PC-9 (cell line): ENCODE measurements at places on chromosomes 16 and 17. TPM values are rescaled to one million over a fixed set of nuclear protein-coding genes. Genes with fewer than 3 reads are reported as not detected.

SERPINF2 gene
- total RNA-seq: 9.5 and 10.5 TPM in 2 replicates

DNA sequence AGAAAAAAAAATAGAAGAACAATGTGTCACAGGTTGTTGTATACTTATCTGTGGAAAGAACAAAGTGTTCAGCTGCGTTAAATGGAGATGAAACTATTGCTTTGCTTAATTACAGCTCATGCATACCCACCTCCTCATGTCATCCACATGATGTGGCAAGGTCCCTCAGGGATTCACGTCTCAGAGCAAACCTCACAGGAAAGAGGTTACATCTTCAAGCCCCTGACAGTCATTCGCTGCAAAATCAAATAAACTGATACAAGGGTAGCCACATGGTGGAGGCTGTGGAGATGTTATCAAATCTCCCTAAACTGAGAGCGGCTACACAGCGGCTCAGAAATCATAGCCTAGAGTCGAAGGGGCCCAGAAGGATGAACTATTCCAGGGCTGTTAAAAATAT lies 21.1 kb downstream of the GINS3 start:
- H3K27ac ChIP-seq: no peak overlapping the region
- no peaks in the 10 kb centered on the region for H3K36me3 ChIP-seq
- no peaks in the 10 kb centered on the region for H3K27me3 ChIP-seq
- H3K4me1 ChIP-seq: peaks cover 54% of the 10 kb centered on the region
- DNase-seq: no peak
- no peak overlapping the region for H3K4me3 ChIP-seq

GRCh38 chr16:66701026-66701425 lies 4.5 kb upstream of the CMTM4 start:
- H3K4me1 ChIP-seq: no peaks in the 10 kb centered on the region; the same call in 1 of the 2 replicates
- DNase-seq: no peak
- no peaks in the 10 kb centered on the region for H3K36me3 ChIP-seq
- no peak overlapping the region for H3K4me3 ChIP-seq
- no peak overlapping the region for H3K27ac ChIP-seq

CTNS gene
- 12.5 and 20.0 TPM in 2 replicates for total RNA-seq

- H3K36me3 ChIP-seq: no peaks in the 10 kb centered on the region
- no peak overlapping the region for H3K4me3 ChIP-seq
- peaks cover 11% of the 10 kb centered on the region for H3K4me1 ChIP-seq
- H3K27ac ChIP-seq: no peak overlapping the region
Observed at GRCh38 chr16:85328676-85329058, 216.4 kb upstream of the CIBAR2 start.

C17orf78 gene
- not detected in 2 replicates for total RNA-seq

NT5C gene
- total RNA-seq: 38.6 and 52.3 TPM in 2 replicates

DNA sequence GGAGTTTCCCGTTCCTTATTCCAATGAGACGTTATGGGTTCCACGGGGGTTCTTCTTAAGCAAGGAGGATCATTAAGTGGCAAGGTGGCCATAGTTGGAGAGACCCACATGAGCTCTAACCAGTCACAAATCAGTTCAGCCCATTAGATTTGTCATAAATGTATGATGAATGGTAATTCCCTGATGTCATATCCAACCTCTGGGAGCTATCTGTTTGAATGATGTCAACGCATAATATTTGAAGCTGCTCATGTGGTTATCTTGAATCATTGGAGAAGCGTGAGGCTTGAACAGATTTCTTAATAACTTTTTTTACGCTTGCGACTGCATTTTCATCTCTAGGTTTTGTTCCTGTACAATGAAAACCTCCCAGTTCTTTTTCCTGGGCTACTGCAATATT lies 270.4 kb upstream of the EEF2KMT start:
- no peaks in the 10 kb centered on the region for H3K36me3 ChIP-seq
- H3K4me3 ChIP-seq: no peak overlapping the region

DNA sequence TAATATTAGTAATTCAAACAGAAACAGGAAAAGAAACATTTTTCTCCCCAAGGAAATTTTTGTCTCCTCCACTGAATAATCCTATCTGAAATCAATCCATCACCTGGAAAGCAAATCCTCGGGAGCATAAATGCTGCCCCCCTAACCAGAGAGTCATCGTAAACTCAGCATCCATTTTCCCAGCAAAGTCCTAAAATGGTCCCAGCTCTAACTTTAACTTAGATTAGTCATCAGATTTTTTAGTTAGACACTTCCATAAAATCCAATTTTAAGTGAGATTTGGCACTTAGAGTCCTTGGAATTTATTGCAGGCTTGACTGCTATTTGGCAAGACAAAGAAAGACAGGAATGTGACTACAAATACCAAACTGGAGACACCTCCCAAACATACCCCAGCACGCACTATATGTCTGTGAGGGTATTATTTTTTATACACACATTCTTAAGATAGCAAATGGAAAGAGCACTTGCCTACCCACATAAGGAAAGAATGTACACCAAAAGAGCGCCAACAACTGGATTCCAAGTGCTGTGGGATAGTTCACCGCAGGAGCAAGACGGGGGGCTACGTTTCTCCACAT lies 15.4 kb downstream of the SCO1 start:
- DNase-seq: no peak
- H3K36me3 ChIP-seq: no peaks in the 10 kb centered on the region
- no peak overlapping the region for H3K27ac ChIP-seq
- H3K27me3 ChIP-seq: no peaks in the 10 kb centered on the region
- no peak overlapping the region for H3K4me3 ChIP-seq

- no peaks in the 10 kb centered on the region for H3K36me3 ChIP-seq
- H3K27ac ChIP-seq: no peak overlapping the region
- H3K27me3 ChIP-seq: peaks cover 9% of the 10 kb centered on the region; the same call in 1 of the 2 replicates
- DNase-seq: no peak
- no peak overlapping the region for H3K4me3 ChIP-seq
Observed at GRCh38 chr17:56761387-56761786, 72.3 kb downstream of the C17orf67 start.

GSE1 gene
- 60.0 and 83.5 TPM in 2 replicates for total RNA-seq

DNA sequence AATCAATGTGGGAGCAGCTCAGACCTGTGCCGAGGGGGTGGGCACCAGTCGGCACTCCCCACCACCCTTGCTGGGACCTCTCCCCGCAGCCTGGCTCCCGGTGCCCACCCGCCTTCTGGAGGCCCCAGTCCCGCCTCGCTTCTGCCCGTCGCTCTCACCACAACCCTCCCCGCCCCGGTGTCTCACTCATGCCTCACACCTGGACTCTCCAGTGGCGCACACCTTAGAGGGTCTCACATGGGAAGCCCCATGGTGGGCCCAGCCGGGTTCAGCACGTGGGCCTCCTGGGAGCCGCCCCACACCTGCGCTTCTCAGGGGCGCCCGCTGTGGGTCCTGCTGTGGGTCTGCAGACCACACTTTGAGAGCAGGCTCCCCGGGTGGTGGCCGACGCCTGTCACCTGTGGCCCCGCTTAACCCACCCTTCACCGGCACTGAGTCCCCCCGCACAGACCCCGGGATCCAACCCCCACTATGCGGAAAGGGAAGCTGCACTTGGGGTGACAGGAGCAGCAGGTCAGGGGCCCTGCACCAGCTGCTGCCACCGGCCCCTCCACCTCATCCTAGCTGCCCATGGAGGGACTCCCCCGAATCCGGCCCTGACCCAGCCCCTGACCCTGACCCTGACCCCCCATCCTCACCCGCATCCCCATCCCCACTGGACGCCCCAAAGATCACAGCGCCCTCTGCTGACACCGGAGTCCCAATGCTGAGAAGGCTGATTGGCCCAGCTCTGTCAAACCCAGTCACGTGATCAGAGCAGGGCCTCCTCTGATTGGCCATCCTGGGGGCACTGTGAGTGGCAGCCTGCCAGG lies 27.4 kb upstream of the SLC38A10 start:
- H3K4me1 ChIP-seq: peaks cover 5% of the 10 kb centered on the region
- no peaks in the 10 kb centered on the region for H3K27me3 ChIP-seq
- DNase-seq: no peak
- H3K36me3 ChIP-seq: no peaks in the 10 kb centered on the region

KIFC3 gene
- 52.5 and 65.5 TPM in 2 replicates for total RNA-seq

- peaks cover 74% of the 10 kb centered on the region for H3K27me3 ChIP-seq
- H3K27ac ChIP-seq: no peak overlapping the region
- H3K36me3 ChIP-seq: no peaks in the 10 kb centered on the region
- no peak overlapping the region for H3K4me3 ChIP-seq
- H3K4me1 ChIP-seq: no peaks in the 10 kb centered on the region
- DNase-seq: no peak
Observed at GRCh38 chr17:79587945-79588344, 22.9 kb downstream of the RBFOX3 start.

TEKT5 gene
- 1.5 TPM in 1 of 2 replicates, not detected in the other for total RNA-seq

ECI1 gene
- 131 and 216 TPM in 2 replicates for total RNA-seq

- H3K36me3 ChIP-seq: no peaks in the 10 kb centered on the region
- peaks cover 64% of the 10 kb centered on the region for H3K27me3 ChIP-seq
- no peak overlapping the region for H3K27ac ChIP-seq
Observed at GRCh38 chr17:51373489-51374152, 113.3 kb downstream of the UTP18 start.

- no peaks in the 10 kb centered on the region for H3K27me3 ChIP-seq
- DNase-seq: no peak
- H3K27ac ChIP-seq: no peak overlapping the region
- no peaks in the 10 kb centered on the region for H3K4me1 ChIP-seq
Observed at GRCh38 chr16:8632675-8633182, 11.2 kb downstream of the METTL22 start.

NKD1 gene
- 0.44 and 0.83 TPM in 2 replicates for total RNA-seq

DNA sequence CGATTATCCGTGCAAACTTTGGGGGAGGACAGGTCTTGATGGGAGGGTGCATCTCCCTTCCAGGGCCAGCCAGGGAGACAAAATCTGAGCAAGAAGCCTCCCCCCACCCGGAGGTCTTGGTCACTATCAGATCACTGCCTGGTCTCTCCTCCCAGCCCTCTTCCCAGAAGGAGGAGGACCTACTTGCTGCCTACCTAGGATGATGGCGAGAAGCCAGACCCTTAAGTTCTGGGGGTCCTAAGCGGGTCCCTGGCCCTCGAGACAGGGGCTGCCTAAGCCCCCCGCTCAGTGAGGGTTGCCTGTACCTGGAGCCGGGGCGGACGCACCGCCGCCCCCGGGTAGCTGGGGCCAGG lies 4.6 kb downstream of the TSPOAP1 start:
- H3K27me3 ChIP-seq: peaks cover 82% of the 10 kb centered on the region
- H3K27ac ChIP-seq: no peak overlapping the region
- H3K4me1 ChIP-seq: no peaks in the 10 kb centered on the region
- no peak overlapping the region for H3K4me3 ChIP-seq
- H3K36me3 ChIP-seq: no peaks in the 10 kb centered on the region

DNA sequence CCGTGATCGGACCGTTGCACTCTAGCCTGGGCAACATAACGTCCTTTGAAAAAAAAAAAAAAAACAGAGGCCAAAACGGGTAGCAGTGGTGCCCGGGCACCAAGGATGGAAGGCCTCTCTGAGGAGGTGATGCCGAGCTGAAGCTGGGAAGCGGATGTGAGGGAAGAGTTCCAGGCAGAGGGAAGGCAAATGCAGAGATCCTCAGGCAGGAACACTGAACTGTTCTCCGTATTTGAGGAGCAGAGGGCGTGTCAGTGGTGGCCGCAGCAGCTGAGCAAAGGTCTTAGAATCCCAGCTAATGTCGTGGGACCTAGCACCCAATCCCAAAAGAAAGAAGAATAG lies 656 bp upstream of the KCTD13 start:
- no peaks in the 10 kb centered on the region for H3K27me3 ChIP-seq
- no peak for DNase-seq
- peak overlapping the region; percentile 84 for H3K4me3 ChIP-seq
- peak overlapping the region; percentile 46 for H3K27ac ChIP-seq
- H3K36me3 ChIP-seq: 0 out of 2 replicates have a peak, but pooled peaks cover 4% of the 10 kb centered on the region

GRCh38 chr16:82183004-82183397 lies 13.0 kb upstream of the MPHOSPH6 start:
- no peak overlapping the region for H3K27ac ChIP-seq
- no peaks in the 10 kb centered on the region for H3K36me3 ChIP-seq
- H3K4me3 ChIP-seq: no peak overlapping the region
- DNase-seq: no peak

TERB1 gene
- 0.75 TPM in 1 of 2 replicates, not detected in the other for total RNA-seq

GRCh38 chr17:42937712-42938596 lies 26.3 kb downstream of the AARSD1 start:
- no peaks in the 10 kb centered on the region for H3K4me1 ChIP-seq
- DNase-seq: no peak
- no peaks in the 10 kb centered on the region for H3K27me3 ChIP-seq
- H3K36me3 ChIP-seq: no peaks in the 10 kb centered on the region

DNA sequence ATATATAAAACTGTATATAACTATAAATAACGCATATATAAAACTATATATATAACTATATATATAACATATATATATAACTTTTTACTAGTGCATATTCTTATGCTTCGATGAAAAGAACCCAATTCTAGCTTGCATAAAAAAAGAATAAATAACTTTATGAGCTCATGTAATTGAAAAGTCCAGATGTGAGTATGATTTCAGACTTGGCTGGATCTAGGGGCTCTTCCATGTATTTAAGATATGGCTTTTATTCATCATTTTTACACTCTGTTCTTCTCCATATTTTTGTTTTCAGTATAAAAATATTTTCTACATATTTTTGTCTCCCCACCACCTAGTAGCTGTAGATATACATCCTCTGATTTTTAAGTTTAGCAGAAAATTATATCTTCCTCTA lies 417.5 kb downstream of the CDH11 start:
- no peak overlapping the region for H3K27ac ChIP-seq
- H3K36me3 ChIP-seq: no peaks in the 10 kb centered on the region
- no peak overlapping the region for H3K4me3 ChIP-seq
- no peaks in the 10 kb centered on the region for H3K4me1 ChIP-seq

GRCh38 chr16:24999856-25000461 lies 15.2 kb downstream of the ARHGAP17 start:
- no peaks in the 10 kb centered on the region for H3K27me3 ChIP-seq
- peaks cover 2% of the 10 kb centered on the region for H3K4me1 ChIP-seq
- H3K27ac ChIP-seq: no peak overlapping the region
- H3K36me3 ChIP-seq: no peaks in the 10 kb centered on the region

- DNase-seq: no peak
- no peak overlapping the region for H3K4me3 ChIP-seq
- peaks cover 55% of the 10 kb centered on the region for H3K27me3 ChIP-seq
- no peak overlapping the region for H3K27ac ChIP-seq
Observed at GRCh38 chr16:5065326-5065725, 430 bp downstream of the C16orf89 start.

PDILT gene
- total RNA-seq: not detected in 2 replicates

CDRT15 gene
- not detected in 2 replicates for total RNA-seq

- no peaks in the 10 kb centered on the region for H3K4me1 ChIP-seq
- H3K4me3 ChIP-seq: no peak overlapping the region
- H3K27me3 ChIP-seq: no peaks in the 10 kb centered on the region
- 0 out of 2 replicates have a peak, but pooled peaks cover 3% of the 10 kb centered on the region for H3K36me3 ChIP-seq
- DNase-seq: peak; percentile 10
Observed at GRCh38 chr16:87966064-87966645, 14.9 kb downstream of the BANP start.

GRCh38 chr17:32971171-32971570 lies 20.5 kb upstream of the SPACA3 start:
- H3K27me3 ChIP-seq: peaks cover 3% of the 10 kb centered on the region
- no peak overlapping the region for H3K27ac ChIP-seq
- no peak for DNase-seq
- no peak overlapping the region for H3K4me3 ChIP-seq
- no peaks in the 10 kb centered on the region for H3K4me1 ChIP-seq

GRCh38 chr17:4317610-4318009 lies 48.9 kb downstream of the UBE2G1 start:
- peaks cover 9% of the 10 kb centered on the region for H3K4me1 ChIP-seq
- H3K27ac ChIP-seq: no peak overlapping the region
- no peak for DNase-seq
